Liver (tissue), 10 donors: ENCODE measurements at places on chromosomes 13 and 19. TPM values are rescaled to one million over a fixed set of nuclear protein-coding genes. Genes with fewer than 3 reads are reported as not detected.
A peak's percentile ranks its signal among the peaks of the same experiment; 100 is the strongest.

GRCh38 chr13:41311406-41312175 lies 524 bp downstream of the NAA16 start:
- H3K36me3 ChIP-seq: no peaks in the 10 kb centered on the region
- peak overlapping the region; percentile 94 for H3K4me3 ChIP-seq
- peak overlapping the region; percentile 97 for H3K27ac ChIP-seq
- peaks cover 8% of the 10 kb centered on the region for H3K4me1 ChIP-seq
- DNase-seq: peak; percentile 62

DNA sequence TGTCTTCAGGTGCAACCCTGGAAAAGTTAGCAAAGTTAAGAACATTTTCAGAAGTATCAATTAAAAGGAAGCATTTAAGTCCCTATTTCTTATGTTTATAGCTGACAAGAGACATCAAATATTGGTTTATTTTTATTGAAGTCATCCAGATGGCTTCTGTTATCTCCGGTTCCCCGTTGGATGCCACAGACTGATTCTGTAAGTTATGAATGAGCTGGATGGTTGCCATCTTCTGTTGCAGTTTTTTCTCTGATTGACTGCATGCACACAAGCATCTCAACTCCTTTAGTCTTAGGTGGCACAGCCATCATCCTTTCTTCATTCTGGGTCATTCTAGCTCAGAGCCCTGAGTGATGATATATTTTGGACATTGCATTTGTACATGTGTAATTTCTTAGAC lies 10.6 kb upstream of the OXGR1 start:
- no peak overlapping the region for H3K27ac ChIP-seq
- no peaks in the 10 kb centered on the region for H3K36me3 ChIP-seq
- DNase-seq: no peak
- no peaks in the 10 kb centered on the region for H3K4me1 ChIP-seq
- no peak overlapping the region for H3K4me3 ChIP-seq

- H3K36me3 ChIP-seq: no peaks in the 10 kb centered on the region
- H3K4me1 ChIP-seq: no peaks in the 10 kb centered on the region
- H3K27ac ChIP-seq: no peak overlapping the region
- no peaks in the 10 kb centered on the region for H3K27me3 ChIP-seq
- no peak for DNase-seq
- H3K4me3 ChIP-seq: no peak overlapping the region
These were observed 52.5 kb downstream of the FLT3 start for GRCh38 chr13:28047757-28048388.

GRCh38 chr19:3386447-3387234 lies 20.3 kb downstream of the NFIC start:
- H3K27ac ChIP-seq: peak overlapping the region; percentile 93
- H3K27me3 ChIP-seq: no peaks in the 10 kb centered on the region
- H3K36me3 ChIP-seq: peaks cover 8% of the 10 kb centered on the region
- H3K4me1 ChIP-seq: peaks cover 55% of the 10 kb centered on the region
- no peak overlapping the region for H3K4me3 ChIP-seq

DNA sequence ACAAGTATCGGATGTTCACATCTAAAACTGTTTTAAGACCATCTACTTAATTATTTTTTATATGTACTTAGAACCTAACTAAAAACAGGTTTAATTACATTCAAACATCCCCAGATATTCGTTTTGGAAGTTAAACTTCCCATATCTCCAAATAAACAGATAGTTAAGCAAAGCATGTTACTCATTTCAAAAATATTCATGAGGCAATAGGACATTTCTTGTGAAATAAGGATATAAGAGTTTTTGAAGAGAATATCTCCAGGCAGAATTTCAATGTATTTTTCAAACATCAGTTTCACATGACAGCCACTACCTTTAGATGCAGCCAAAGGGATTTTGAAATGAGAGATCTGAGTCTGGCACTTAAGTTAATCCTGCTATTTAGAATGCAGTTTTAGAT lies 697.5 kb downstream of the SLITRK1 start:
- no peaks in the 10 kb centered on the region for H3K4me1 ChIP-seq
- no peaks in the 10 kb centered on the region for H3K36me3 ChIP-seq
- no peak overlapping the region for H3K4me3 ChIP-seq
- H3K27me3 ChIP-seq: no peaks in the 10 kb centered on the region
- DNase-seq: no peak

- H3K36me3 ChIP-seq: peaks cover 8% of the 10 kb centered on the region
- H3K27me3 ChIP-seq: no peaks in the 10 kb centered on the region
- H3K4me3 ChIP-seq: no peak overlapping the region
- no peak for DNase-seq
- H3K27ac ChIP-seq: no peak overlapping the region
These were observed 7.5 kb upstream of the WDR88 start for GRCh38 chr19:33124207-33125098.

Gene ARHGAP45
- 27.5 TPM for total RNA-seq

Gene BAX
- total RNA-seq: 18.7 TPM

Gene SH2D3A
- total RNA-seq: 0.23 TPM

- no peak overlapping the region for H3K27ac ChIP-seq
- no peaks in the 10 kb centered on the region for H3K4me1 ChIP-seq
- DNase-seq: no peak
- H3K27me3 ChIP-seq: no peaks in the 10 kb centered on the region
- H3K36me3 ChIP-seq: no peaks in the 10 kb centered on the region
- H3K4me3 ChIP-seq: no peak overlapping the region
These were observed 245.3 kb upstream of the HTR2A start for GRCh38 chr13:47142105-47142504.

DNA sequence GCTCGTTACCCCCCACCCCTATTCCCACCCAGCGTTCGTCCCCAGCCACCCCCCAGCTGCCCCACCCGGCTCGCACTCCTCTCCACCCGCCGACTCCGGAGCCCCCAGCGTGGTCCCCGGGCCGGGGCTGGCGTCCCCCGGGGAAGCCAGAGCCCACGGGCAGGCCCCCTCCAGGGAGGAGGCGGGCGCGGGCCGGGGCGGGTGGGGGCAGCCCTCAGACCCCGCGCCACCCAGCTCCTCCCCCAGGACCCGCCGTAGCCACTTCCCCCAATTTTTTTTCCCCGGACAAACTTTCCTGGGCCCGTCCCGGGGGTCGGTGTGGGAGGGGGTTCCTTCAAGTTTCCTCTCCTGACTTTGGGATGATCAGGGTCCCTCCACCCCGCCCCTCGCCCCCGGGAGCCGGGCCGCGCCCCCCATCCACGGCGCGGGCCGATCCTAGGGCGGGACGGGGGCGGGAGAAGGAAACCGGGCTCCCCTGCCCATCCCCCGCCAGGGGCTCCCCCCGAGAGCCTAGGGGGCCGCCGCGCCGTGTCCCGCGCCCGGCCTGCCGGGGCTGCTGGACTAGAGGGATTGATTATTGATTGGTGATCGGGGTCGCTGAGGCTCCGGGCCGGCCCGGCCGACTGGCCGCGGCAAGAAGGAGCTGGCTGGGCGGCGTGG lies 927 bp upstream of the TSHZ3 start:
- no peak overlapping the region for H3K4me3 ChIP-seq
- peaks cover 26% of the 10 kb centered on the region for H3K4me1 ChIP-seq
- H3K27me3 ChIP-seq: peaks cover 14% of the 10 kb centered on the region

- no peak overlapping the region for H3K27ac ChIP-seq
- no peaks in the 10 kb centered on the region for H3K36me3 ChIP-seq
- no peak overlapping the region for H3K4me3 ChIP-seq
- H3K4me1 ChIP-seq: peaks cover 6% of the 10 kb centered on the region
These were observed 1.4 kb upstream of the QTRT1 start for GRCh38 chr19:10699650-10700335.

DNA sequence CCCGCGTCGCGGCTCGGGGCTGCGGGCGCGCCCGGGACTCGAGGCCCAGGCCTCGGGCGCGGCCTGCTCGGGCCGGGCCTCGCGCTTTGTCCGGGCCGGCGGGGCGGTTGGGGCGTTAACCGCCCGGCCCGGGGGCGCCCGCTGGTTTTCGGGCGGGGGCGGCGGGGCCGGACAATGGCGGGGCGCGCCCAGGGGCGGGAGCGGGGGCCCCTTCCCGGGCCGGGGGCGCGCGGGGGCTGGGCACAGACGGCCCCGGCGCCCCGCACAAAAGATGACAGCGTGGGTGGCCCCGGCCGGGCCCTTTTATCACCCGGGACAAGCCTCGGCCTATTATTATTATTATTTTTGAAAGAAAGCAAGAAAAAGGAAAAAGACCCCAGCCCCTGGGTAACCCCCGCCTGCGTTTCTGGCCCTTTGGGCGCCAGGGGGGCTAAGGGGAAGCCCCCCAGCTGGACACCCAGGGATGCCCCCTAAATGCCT lies 419 bp downstream of the KDM4B start:
- H3K4me1 ChIP-seq: peaks cover 31% of the 10 kb centered on the region
- no peaks in the 10 kb centered on the region for H3K27me3 ChIP-seq
- no peaks in the 10 kb centered on the region for H3K36me3 ChIP-seq

DNA sequence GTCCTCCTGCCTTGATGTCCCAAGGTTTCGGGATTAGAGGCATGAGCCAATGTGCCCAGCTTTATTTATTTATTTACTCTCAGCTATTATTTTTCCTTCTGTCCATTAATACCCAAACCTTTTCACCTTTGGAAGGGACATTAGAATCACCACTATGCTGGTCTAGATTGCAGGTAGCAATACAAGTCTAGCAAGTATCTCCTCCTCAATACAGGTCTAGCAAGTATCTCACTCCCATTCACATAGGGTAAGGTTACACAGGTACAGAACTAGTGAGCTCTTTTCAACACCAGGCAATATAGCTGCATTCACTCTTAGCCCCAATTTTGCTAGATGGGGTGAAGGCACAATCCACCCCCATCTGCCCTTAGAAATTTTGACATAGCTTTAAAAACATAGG lies 17.4 kb upstream of the SPRYD7 start:
- H3K4me3 ChIP-seq: no peak overlapping the region
- no peaks in the 10 kb centered on the region for H3K36me3 ChIP-seq
- H3K27me3 ChIP-seq: no peaks in the 10 kb centered on the region
- H3K27ac ChIP-seq: no peak overlapping the region

DNA sequence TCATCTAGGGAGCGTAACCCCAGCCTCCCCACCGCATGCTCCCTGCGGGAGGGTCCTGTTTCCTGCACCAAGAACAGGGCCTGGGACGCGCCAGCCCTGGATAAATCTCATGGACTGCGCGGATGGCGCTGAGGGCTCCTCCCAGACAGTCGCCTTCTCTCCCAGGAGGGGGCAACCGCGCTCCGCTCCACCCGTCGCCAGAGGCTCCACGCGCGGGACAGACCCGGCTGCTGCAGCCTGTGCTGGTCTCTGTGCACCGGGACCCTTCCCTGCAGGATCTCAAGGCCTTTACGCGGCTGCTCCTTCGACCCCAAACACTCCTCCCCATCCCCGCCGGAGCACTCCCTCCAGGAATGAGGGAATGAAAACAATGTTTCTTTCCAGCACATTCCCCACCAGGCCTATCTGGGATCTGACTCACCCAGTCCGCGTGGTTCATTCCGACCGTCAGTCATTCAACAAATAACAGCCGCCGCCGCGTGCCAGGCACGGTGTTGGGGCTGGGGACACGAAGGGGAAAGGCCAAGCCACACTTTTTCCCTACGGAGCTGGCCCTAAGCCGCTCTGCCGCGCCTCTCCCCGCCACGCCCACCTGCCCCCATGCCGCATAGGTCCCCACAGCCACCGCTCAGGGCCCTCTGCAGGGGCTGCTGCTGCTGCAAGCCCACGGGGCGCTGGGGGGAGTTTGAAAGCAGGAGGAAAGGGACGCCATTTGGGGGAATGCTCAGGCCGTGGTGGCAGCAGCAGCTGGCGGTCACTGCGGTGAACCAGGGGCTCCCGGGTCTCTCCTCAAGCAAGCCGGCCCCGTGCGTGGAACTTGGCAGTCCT lies 6.0 kb downstream of the PNMA8B start:
- peaks cover 27% of the 10 kb centered on the region for H3K4me1 ChIP-seq
- no peak overlapping the region for H3K27ac ChIP-seq
- no peak overlapping the region for H3K4me3 ChIP-seq
- DNase-seq: no peak

Gene ATXN8OS
- total RNA-seq: not detected

Gene RLN3
- total RNA-seq: not detected

GRCh38 chr19:4647676-4648644 lies 8.6 kb downstream of the TNFAIP8L1 start:
- H3K36me3 ChIP-seq: peaks cover 8% of the 10 kb centered on the region
- H3K27me3 ChIP-seq: no peaks in the 10 kb centered on the region
- H3K4me1 ChIP-seq: peaks cover 37% of the 10 kb centered on the region
- H3K4me3 ChIP-seq: no peak overlapping the region

Gene IGFL3
- not detected for total RNA-seq

Gene TSSK6
- total RNA-seq: 2.3 TPM

- H3K36me3 ChIP-seq: no peaks in the 10 kb centered on the region
- no peaks in the 10 kb centered on the region for H3K27me3 ChIP-seq
- H3K4me1 ChIP-seq: peaks cover 60% of the 10 kb centered on the region
These were observed 11.4 kb downstream of the NFIX start for GRCh38 chr19:13006431-13007281.
